ENCODE measurements at places on chromosomes 16 and 17. TPM values are rescaled to one million over a fixed set of nuclear protein-coding genes. Genes with fewer than 3 reads are reported as not detected.

The LGALS9 gene
- total RNA-seq = 5.5 TPM

The OTOP2 gene
- not detected for total RNA-seq

The MT1F gene
- not detected for total RNA-seq

The TXNDC17 gene
- total RNA-seq = 162 TPM

The EIF3CL gene
- total RNA-seq = 97.5 TPM

The ZG16B gene
- not detected for total RNA-seq

The TRAF4 gene
- 33.5 TPM for total RNA-seq

The SCARF1 gene
- 0.59 TPM for total RNA-seq

The DNAH2 gene
- total RNA-seq = under 0.01 TPM

The ABCC12 gene
- not detected for total RNA-seq

The ADGRG1 gene
- 2.3 TPM for total RNA-seq
